CMK (cell line): ENCODE measurements at places on chromosomes 7 and 10.
A peak's percentile ranks its signal among the peaks of the same experiment; 100 is the strongest.

GRCh38 chr10:109591601-109592000 is 331.7 kb downstream of the XPNPEP1 start:
- DNase-seq: no peak

GRCh38 chr7:47419471-47419870 is 162.4 kb downstream of the TNS3 start:
- no peak for DNase-seq

DNA sequence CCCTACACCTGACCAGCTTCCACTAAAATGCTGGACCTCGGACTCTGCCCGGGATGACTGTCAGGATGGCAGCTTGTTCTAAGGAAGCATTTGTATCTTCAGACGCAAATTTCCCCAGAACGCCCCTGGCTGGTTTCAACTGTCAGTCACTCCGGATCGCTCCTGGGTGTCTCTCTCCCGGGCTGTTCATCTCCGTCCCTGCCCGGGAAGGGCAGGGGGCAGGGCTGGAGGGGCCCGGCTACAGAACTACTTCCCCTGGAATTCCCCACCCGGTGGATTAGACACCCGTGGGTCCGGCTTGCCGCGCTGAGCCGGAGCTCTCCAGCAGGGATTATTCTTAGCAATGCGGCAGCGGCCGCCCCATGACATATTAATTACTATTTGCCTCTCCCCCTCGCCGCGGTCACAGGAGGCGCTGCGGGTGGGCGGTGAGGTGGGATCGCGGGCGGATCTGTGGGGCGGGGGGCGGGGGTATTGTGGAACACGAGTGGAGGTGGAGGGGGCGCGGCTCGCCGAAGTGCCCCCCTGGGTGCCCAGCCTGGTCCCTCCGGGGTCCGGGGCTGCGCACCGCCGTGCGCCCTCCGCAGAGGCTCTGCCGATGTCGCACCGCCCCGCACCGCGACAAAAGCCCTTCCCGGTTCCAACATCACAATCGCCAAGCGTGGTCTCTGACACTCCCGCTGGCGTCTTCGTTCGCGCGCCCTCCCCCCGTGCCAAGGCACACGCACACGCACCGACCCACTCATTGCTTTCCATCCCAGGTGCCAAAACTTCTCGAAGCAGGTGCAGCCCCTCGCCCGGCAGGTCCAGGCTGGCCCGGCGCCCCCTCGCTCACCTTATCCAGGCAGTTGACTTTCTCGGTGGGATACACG is 276.1 kb upstream of the NEBL start:
- no peak for DNase-seq

GRCh38 chr10:12431151-12432101 is 82.1 kb downstream of the CAMK1D start:
- no peak for DNase-seq

- peak; percentile 48 for DNase-seq
These were observed 6.7 kb downstream of the DDC start for GRCh38 chr7:50558294-50559053.

DNA sequence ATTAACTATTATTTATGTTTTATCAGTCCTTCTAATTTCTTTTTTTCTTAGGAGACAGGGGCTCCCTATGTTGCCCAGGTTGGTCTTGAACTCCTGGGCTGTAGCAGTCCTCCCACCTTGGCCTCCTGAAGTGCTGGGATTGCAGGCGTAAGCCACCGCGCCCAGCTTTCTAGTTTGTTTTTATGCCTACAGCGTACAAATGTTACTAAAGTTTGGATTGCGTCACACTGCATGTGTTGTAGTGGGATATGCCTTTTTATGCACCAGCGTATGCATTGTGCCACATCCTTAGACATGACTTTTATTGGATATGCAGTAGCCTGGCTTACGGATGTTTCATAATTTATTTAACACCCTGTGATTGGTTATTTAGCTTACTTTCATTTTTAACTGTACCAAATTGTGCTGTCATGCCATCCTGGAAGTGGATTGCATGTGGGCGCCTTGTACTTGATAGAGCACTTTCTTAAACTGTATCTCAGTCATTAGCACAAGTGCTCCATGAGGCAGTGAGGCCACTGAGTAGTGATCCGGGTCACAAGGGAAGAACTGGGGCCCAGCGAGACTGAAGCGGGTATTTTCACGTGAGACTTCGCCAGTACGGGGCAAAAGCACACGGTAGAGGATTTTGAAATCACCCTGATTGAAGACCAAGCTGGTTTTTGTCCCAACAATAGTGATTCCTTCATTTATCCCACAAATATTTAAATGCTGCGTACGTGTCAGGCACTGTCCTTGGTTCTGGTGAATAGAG is 165.0 kb downstream of the MGMT start:
- no peak for DNase-seq

DNA sequence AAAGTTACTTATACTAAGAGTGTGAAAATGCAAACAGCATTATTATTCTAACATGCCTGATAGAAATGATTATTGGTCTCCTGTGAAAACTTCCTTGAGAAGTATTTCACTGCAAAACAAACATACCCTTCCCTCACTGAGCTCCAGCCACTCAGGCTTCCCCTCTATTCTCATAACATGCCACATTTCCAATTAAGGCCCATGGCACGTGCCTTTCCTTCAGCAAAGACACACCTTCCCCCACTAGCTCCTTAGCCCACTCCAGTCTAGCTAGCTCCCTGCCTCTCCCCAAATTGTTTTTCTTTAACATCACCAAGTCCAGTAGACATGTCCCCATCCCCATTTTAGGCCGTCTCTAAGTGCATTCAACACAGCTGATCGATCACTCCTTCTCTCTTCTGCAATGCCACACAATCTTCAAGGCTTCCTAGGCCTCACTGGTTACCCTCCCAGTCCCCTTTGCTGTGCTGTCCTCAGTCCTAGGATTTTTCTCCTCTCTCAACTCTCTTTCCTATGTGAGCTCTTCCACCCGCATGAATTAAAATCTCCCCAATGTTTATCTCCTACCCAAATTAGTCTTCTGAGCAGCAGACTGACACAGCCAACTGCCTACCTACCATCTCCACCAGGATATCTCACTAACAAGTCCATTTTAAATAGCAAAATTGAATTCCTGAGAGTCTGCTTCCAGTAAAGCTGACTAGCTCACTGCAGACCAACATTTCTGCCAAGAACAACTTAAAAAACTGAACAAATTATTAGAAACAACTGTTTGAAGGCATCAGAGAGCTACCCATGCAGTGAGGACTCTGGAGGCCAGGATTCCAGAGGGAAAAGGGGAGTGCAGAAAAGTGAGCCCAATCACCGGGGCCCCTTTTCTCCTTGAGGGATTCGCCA is 11.9 kb downstream of the CYTH3 start:
- no peak for DNase-seq

DNA sequence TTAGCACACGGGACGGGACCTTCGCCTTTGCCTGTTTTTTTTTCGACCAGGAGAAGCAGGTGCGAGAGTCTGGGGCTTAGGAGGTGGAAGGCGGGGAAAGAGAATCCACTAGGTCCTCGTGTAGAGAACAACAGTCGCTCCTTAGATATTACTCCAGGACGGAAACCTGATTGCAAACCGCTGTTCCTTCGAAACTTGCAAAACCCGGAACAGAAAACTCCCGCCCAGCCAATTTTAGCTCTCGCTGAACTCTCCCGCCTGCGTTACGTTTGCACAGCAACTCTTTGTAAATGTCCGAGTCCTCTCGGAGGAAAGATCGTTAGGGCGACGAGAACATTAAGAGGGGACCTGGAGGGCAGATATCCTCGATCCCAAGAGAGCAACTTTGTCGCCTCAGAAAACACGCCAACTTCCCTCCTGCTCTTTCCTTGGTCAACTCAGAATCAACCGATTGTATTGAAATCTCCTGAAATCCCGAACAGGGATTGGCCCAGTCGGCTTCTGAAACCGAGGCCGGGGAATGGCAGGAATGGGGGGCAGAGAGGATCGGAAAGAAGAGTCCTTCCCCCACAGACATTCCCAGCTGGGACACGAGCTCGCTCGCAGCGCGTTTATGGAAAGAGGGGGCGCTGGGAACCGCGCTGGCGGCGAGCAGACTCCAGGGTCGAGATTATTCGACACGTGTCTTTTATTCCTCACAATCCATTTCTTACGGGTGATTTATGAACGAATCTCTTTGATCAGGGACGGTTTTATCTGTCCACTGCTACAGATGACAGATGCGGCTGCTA is 9.9 kb downstream of the TWIST1 start:
- no peak for DNase-seq

GRCh38 chr7:121355574-121355973 is 26.8 kb downstream of the WNT16 start:
- DNase-seq: no peak

DNA sequence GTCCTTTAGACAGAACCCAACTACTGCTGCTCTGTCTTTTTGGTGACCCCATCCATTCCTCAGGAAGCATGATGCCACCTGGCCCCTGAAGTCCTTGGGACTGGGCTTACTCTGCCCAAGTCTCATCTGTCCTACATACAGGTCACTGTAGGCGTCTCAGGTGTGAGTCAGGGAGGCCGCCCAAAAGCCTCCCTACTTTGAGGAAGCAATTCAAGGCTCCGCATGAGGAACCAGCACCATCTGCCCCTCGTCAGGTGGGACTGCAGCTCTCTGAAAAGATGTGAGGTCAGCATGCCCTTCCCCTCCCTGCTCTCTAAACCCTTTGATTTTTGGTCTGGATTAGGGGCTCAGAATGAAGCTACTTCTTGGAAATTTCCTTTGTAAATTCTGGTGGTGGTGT is 354.8 kb downstream of the CXCL12 start:
- DNase-seq: no peak

GRCh38 chr7:133398506-133398905 is 145.6 kb downstream of the EXOC4 start:
- DNase-seq: no peak

GRCh38 chr10:77421591-77421990 is 216.0 kb downstream of the KCNMA1 start:
- no peak for DNase-seq

DNA sequence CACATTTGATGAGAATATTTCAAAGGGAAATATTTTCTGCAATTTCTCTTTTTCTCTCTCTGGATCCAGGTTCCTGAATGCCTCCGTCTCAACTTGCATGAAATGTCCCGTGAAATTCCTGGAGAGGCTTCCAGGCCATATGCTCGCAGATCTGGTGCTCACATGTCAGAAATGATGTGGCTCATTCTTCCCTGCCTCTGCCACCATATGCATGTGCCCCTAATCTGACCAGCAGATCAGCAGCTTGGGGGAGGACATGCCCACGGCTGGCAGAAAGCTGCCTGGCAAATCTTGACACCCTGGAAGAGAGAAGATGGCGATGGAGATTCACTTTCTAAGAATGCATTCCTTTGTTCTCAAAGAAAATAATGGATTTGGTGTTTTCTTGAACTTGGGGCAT is 490.7 kb downstream of the RPS24 start:
- DNase-seq: no peak

DNA sequence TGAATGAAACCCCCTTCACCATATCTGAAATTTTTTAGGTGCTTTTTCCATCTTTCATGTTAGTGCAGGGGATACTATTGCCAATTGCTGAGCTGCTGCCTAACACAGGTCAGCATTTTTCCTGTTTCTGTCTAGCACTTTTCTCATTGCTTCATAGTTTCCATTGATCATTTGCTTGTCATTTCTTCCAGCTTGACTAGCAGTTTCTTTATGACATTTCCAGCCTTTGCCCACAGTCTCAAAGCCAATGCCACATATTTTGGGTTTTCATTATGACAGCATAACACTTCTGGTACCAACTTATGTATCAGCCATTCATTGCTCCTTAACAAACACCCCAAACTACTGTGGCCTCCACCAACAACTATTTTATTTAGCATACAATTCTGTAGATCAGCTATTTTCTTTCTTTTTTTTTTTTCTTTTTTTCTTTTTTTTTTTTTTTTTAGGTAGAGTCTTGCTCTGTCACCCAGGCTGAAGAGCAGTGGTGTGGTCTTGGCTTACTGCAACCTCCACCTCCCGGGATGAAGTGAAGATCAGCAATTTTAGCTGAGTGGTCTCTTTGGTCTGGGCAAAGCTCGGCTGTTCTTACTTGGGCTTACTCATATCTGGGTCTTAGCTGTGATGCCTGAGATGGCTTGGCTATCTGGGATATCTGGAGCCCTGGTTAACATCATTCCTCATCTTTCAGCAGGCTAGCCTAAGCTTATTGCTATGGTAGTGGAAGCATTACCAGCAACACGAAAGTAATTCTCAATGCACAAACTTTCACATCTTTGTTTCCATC is 102.3 kb downstream of the EPC1 start:
- DNase-seq: no peak

DNA sequence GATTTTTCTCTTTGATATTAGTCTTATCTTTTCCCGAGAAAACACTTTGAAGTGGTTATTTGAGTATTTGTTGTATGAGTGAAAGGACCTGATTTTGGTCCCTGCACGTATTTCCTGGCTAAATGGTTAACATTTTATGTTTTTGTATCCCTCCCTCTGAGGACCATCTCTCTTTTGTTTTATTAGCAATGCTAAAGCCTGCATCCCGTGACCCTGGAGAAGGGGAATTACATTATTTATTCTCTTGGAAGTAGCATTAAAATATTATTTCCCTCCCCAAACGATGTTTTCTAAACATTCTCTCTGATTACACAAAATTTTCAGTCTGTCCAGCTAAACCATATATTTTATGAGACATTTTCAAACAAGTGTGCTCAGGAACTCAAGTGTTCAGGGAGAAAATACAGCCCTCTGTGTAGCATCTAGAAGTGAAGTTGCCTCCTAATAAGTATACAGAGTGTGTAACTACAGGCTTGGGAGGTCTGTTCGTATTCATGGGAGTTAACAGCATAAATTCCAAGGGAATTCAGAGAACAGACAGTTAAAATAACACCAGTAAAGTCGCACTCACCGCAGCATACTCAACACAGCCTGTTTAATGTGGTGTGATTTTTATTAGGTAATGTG is 163.8 kb upstream of the NPVF start:
- no peak for DNase-seq

DNA sequence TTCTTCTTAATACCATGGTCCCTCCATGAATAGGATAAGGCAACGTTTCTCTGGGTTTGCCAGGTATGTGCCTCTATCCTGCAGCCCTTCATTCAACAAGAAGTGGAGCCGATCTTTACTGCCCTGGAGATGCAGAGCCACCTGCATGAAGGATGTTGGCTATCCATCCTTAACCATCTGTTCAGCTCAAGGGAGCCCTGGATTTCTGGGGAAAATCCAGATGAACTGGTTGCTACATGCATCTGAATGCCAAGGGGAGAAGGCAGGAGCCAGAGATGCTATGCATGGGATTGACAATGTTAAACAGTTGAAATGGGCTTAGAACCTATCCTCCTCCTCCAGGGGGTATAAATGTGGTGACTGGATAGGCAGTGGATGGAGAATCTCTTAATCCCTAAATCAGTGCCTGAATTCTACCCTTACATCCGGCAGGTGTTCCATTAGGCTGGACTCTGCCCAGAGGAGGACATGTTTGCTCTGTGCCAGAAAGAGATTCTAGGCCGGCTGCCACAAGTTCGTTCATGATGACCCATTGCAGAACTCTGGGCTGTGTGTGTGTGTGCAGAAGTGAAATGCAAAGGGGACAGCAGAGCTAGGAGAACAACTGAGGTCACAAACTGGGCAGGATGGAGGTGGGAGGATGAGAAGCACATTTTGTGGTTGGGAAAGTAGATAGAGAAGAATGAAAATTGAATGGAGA is 15.6 kb downstream of the CPED1 start:
- no peak for DNase-seq

- no peak for DNase-seq
These were observed 76.2 kb upstream of the PPP2R2D start for GRCh38 chr10:131824371-131825149.

GRCh38 chr10:74753442-74754211 is 72.8 kb upstream of the KAT6B start:
- DNase-seq: no peak

- DNase-seq: no peak
These were observed 66.0 kb upstream of the DOCK1 start for GRCh38 chr10:126839094-126839761.

GRCh38 chr10:49344840-49345239 is 45.9 kb downstream of the C10orf71 start:
- DNase-seq: no peak
